ENCODE measurements at places on chromosomes 3 and 15. TPM values are rescaled to one million over a fixed set of nuclear protein-coding genes. Genes with fewer than 3 reads are reported as not detected.

The FSD2 gene
- not detected for total RNA-seq

The SNRPN gene
- 101 TPM for total RNA-seq

The CILP gene
- 0.24 TPM for total RNA-seq

The ACKR2 gene
- not detected for total RNA-seq

The EAF2 gene
- total RNA-seq = 2.2 TPM
